ENCODE measurements at places on chromosomes 6 and 20. TPM values are rescaled to one million over a fixed set of nuclear protein-coding genes. Genes with fewer than 3 reads are reported as not detected.

The KCNK16 gene
- total RNA-seq: not detected

The PRSS16 gene
- 2.3 TPM for total RNA-seq

The ISM1 gene
- total RNA-seq: 0.36 TPM

GRCh38 chr6:71222671-71223070, 65.9 kb upstream of the OGFRL1 start:
- no peaks in the 10 kb centered on the region for H3K27me3 ChIP-seq
- H3K4me3 ChIP-seq: no peak overlapping the region
- H3K36me3 ChIP-seq: no peaks in the 10 kb centered on the region
- H3K27ac ChIP-seq: no peak overlapping the region

DNA sequence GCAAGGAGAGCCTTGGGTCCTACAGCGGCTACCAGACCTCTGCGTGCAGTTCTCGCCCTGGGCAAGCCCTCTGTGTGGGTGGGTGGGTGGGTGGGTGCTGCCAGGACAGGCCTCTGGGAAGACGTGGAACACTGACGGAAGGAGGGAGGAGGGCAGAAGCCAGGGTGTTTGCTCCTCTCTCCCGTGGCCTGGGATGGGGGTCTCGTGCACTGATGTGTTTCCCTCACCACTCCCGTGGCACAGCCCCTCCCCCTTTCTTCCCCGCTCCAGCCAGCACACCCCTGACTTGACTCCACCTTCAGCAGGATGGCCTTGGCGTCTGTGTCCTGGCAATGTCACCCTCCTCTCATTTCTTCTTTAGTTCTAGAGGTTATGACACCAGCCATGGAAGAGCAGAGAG, 130.0 kb downstream of the CDH26 start:
- H3K36me3 ChIP-seq: no peaks in the 10 kb centered on the region
- no peak overlapping the region for H3K4me3 ChIP-seq

DNA sequence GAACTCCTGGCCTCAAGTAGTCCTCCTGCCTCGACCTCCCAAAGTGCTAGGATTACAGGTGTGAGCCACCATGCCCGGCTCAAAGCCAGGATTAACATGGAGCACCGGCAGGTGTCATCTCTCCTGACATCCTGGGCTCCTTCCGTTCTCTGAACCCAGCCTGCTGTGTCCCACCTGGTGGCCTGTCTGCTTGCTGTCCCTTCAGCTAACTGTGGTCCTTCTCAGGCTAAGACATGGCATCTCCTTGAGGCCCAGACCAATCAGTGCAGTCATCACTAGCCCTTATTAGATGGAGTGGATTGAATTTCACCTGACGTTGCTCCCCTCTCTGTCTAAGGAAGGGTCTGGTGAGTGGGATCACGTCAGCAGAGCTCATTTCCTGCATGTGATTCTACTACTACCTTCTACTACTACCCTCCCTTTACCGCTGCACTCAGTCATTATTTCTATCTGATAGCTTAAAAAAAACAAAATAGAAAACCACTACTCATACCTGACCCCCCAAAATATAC, 28.0 kb upstream of the SYNJ2 start:
- DNase-seq: no peak
- H3K4me3 ChIP-seq: no peak overlapping the region
- peaks cover 10% of the 10 kb centered on the region for H3K36me3 ChIP-seq
- H3K27ac ChIP-seq: no peak overlapping the region
- no peaks in the 10 kb centered on the region for H3K27me3 ChIP-seq

- no peaks in the 10 kb centered on the region for H3K4me1 ChIP-seq
- H3K36me3 ChIP-seq: no peaks in the 10 kb centered on the region
- H3K27me3 ChIP-seq: peaks cover 2% of the 10 kb centered on the region
- DNase-seq: peak; percentile 56
- H3K4me3 ChIP-seq: no peak overlapping the region
Measured at GRCh38 chr6:52815167-52816092, 11.8 kb upstream of the GSTA1 start.

DNA sequence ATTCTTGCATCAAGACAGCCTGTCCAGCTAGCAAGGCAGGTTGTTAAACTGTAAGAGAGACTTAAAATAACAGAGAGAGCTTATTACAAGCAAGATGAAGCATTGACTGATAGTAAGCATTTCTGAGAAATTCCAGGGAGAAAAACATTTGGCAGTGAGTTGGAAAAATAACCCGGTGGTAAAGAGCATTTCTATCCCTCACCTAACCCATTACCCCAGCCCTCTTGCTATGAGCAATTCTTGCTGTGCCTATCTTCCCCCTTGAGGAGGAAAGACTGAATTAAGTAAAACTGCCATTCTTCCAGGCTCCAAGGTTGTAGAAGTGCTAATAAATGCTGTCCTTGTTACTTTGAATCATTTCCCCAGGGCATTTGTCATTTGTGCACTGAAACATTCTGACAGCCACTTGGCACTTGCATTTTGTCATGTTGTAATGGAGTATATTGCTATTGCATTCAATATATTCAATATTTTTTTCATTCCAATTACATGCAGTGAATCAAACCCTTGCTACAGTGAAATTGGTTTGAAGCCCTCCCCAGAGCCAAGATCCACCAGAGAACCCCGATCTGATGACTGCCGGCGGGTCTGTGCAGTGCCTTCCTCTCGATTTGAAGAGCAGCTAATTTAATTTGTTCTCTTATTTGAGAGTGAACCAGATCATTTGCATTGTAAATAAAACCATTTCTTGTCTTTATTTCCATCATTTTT, 291.1 kb downstream of the HIVEP2 start:
- DNase-seq: no peak
- no peaks in the 10 kb centered on the region for H3K4me1 ChIP-seq
- H3K36me3 ChIP-seq: no peaks in the 10 kb centered on the region
- no peak overlapping the region for H3K27ac ChIP-seq

GRCh38 chr6:163530406-163530805, 115.9 kb downstream of the QKI start:
- H3K27ac ChIP-seq: no peak overlapping the region
- no peak overlapping the region for H3K4me3 ChIP-seq
- H3K4me1 ChIP-seq: peaks cover 23% of the 10 kb centered on the region

GRCh38 chr20:37677969-37678861, 15.6 kb upstream of the CTNNBL1 start:
- no peak for DNase-seq
- H3K27ac ChIP-seq: no peak overlapping the region
- H3K4me3 ChIP-seq: no peak overlapping the region
